GM23248 (cell line): ENCODE measurements at places on chromosomes 7 and 10. TPM values are rescaled to one million over a fixed set of nuclear protein-coding genes. Genes with fewer than 3 reads are reported as not detected.
A peak's percentile ranks its signal among the peaks of the same experiment; 100 is the strongest.

Gene GAD2
- not detected in 2 replicates for polyA plus RNA-seq

Gene WNT8B
- polyA plus RNA-seq = not detected in 2 replicates

DNA sequence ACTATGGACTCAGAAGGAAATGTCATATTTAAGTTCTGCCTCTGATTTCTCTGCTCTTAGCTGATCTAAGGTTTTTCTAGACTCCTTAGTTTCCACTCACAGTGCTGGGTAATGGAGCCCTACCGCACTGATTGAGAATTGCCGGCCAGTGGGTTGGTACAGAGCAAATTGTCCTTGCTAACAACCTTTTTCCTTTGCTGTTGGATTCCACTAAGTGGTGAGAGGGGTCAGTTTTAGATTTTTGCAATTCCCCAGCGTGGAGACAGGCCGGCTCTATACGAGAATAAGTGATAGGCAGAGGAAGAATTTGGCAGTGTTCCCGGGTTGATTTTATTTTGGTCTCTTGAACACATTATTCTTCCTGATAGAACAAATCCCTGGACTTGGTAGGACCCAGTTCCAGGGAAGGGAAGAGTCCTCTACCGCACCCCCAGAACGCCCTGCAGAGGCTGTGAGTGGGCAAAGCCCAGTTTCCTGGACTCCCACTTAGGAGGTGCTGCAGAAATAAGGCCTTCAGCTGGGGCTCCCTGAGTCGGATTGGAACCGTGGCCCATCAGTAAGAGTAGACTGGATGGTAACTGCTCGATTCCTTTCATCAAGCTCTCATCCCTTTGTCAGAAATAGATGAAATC lies 3.0 kb upstream of the NRP1 start:
- peak overlapping the region; percentile 86 for H3K27ac ChIP-seq
- DNase-seq = peak; percentile 75
- no peaks in the 10 kb centered on the region for H3K27me3 ChIP-seq
- no peaks in the 10 kb centered on the region for H3K36me3 ChIP-seq
- H3K4me3 ChIP-seq = peak overlapping the region; percentile 94

DNA sequence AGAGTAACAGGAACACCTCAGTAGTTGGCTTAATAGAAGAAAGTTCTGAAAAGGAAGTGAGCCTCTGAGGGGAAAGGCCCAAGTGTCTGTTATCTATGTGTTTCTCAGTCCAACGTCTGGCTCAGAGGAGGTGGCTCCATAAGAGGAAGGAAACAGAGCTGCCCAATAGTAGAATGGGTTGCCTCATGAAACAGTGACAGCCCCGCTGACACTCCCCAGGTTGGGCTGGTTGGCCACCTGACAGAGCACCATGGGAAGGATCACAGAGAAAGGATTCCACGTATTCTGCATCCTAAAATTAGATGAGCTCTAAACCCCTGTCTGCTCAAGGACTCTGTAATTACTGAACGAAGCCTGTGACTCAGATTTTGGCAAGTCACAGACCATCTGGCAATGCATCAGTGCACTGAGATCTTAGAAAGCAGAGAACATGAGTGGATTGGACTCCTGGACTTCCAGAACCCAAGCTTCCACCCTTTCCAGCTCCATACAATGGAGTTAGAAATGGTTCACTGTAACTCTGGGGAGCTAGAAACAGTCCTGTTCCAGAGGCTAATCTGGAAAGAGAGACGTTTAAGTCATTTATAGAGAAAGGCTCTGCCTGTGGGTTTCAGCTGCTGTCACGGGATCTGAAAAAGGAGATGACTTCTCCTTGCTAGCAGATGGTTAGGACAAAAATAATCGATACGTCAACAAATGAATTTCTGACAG lies 2.9 kb downstream of the PKD2L1 start:
- peaks cover 62% of the 10 kb centered on the region for H3K27me3 ChIP-seq
- no peak overlapping the region for H3K27ac ChIP-seq
- no peak overlapping the region for H3K4me3 ChIP-seq
- no peaks in the 10 kb centered on the region for H3K36me3 ChIP-seq
- peak; percentile 72 for DNase-seq
- peaks cover 7% of the 10 kb centered on the region; the same call in 1 of the 2 replicates for H3K4me1 ChIP-seq

GRCh38 chr10:127888521-127889312 lies 4.0 kb downstream of the CLRN3 start:
- H3K4me3 ChIP-seq = no peak overlapping the region
- no peak for DNase-seq
- peaks cover 12% of the 10 kb centered on the region; the same call in 1 of the 2 replicates for H3K27me3 ChIP-seq
- H3K4me1 ChIP-seq = peaks cover 9% of the 10 kb centered on the region
- H3K27ac ChIP-seq = no peak overlapping the region

- H3K4me1 ChIP-seq = no peaks in the 10 kb centered on the region
- no peaks in the 10 kb centered on the region for H3K36me3 ChIP-seq
- H3K27me3 ChIP-seq = no peaks in the 10 kb centered on the region
Observed at GRCh38 chr10:59315465-59315864, 46.9 kb downstream of the FAM13C start.

DNA sequence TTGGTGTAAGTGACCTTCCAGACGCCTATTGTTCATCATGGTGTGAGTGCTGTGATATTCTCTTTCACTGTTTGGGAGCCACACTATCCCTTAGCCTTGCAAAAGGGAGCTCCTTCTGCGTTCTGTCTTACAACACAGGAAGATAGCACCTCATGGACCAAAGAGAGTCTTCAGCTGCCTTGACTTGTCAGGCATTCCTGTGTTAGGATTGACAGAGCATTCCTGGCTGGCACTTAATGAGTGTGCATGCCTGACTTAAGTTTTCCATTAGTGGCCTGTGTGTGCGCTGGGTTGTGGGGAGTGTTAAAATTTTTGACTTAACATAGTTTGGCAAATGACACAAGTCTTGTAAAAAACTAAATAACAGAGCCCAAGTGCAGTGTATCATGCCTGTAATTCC lies 21.9 kb upstream of the MSRB2 start:
- no peaks in the 10 kb centered on the region for H3K36me3 ChIP-seq
- no peak overlapping the region for H3K4me3 ChIP-seq
- H3K4me1 ChIP-seq = no peaks in the 10 kb centered on the region
- DNase-seq = no peak
- H3K27ac ChIP-seq = no peak overlapping the region
- H3K27me3 ChIP-seq = no peaks in the 10 kb centered on the region
